ENCODE measurements at places on chromosomes 4 and X. TPM values are rescaled to one million over a fixed set of nuclear protein-coding genes. Genes with fewer than 3 reads are reported as not detected.

The CLDN34 gene
- total RNA-seq, result not detected

The COX7B2 gene
- total RNA-seq, result not detected

The GAB1 gene
- total RNA-seq, result 2.9 TPM

The GUCY1B1 gene
- 0.23 TPM for total RNA-seq

The TECRL gene
- total RNA-seq, result not detected

The ATP5ME gene
- total RNA-seq, result 366 TPM

The MID1IP1 gene
- 30.3 TPM for total RNA-seq

The TKTL2 gene
- total RNA-seq, result not detected

The TKTL1 gene
- total RNA-seq, result not detected

The FHIP1A gene
- 0.84 TPM for total RNA-seq

The MAGEA1 gene
- 0.13 TPM for total RNA-seq

The CENPVL3 gene
- total RNA-seq, result 0.22 TPM
